Stimulated activated CD4-positive, alpha-beta T cell treated with anti-CD3 and anti-CD28 coated beads, Interleukin-15, amount 100 ng/mL, for 24 hours (primary cell): ENCODE measurements at places on chromosomes 4 and X.

- DNase-seq: no peak
Observed at GRCh38 chr4:125131891-125132680, 182.7 kb upstream of the FAT4 start.

DNA sequence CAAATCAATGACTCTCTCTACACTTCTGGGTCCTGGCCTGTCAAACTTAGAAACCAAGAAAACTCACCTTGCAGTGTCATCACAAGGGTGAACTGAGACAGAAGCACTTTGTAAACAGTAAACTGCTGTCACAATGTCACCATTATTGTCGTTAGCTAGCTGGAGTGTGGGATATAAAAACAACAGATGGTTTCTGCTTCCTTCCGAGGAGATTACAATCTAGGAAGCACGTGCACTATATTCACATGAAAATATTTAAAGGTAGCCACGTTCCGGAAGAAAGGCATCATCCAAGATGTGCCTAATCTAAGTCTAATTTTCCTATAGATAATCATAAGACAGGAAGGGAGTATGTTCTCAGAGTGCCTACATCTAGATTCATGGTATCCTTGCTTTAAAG, 64.7 kb upstream of the ACSL1 start:
- no peak for DNase-seq

- DNase-seq: no peak
Observed at GRCh38 chr4:138673053-138673452, 342.5 kb upstream of the NOCT start.

- DNase-seq: no peak
Observed at GRCh38 chrX:40245488-40246071, 147.8 kb upstream of the BCOR start.

- no peak for DNase-seq
Observed at GRCh38 chr4:100420571-100420970, 97.3 kb downstream of the EMCN start.

- no peak for DNase-seq
Observed at GRCh38 chr4:182604161-182604622, 313.0 kb downstream of the DCTD start.

DNA sequence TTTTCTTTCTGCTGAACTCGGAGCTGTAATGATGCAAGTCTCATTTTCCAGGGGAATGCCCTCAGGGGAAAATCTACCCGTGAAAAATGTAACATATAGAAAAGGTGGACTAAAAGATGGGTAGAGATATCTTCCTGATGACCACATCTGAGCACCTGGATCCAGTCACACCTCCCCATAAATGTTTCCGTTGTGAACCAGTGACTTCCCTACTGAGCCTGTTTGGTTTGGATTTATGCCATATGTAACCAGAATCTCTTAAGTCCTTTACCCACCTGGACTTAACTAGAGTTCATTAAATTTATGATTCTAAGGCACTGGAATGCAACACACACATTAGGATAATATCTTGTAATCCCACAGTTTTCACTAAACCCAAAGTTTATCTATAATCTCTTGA, 171.1 kb downstream of the ZNF330 start:
- no peak for DNase-seq

DNA sequence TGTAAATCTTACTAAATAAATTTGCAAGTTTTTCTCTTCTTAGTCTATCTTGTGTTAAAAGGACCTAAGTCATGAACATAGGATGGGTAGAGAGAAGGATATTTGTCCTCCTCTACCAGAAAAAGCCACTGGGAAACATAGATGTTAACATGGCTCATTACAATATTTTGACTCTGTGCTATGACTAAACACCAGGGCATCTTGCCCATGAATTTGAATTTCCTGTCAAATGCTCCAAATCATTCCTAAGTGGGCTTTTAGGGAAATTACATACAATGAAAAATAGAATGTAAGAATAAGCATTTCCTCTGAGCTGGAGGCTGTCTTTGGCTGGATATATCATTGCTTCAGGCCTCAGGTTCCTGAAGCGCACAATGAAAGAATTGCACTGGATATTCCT, 39.1 kb downstream of the ANOS1 start:
- no peak for DNase-seq

GRCh38 chr4:23855912-23856605, 33.8 kb downstream of the PPARGC1A start:
- no peak for DNase-seq

- no peak for DNase-seq
Observed at GRCh38 chrX:3129256-3129655, 88.0 kb downstream of the ARSF start.

DNA sequence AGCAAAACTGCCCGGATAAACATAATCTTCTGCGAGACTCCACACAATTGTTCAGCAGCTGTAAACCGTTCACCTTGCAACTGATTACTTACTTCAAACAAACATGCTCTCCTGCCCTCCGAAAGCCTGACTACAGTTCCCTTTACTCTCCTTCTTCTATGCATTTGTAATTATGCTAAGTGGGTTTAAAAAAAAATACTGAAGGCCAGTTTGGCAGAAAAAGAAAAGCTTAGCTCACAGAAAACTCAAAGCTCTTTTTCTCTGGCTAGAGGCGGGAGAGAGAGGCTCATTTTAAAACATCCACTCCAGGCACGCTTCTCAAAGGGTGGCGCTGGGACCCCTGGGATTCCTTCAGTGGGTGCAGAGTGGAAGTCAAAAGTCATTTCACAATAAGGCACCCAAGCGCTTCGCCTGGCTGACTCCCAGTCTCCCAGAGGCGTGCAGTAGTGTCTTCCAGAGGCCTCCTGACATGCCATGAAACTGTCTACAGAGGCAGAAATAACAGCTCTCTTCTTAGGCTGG, 1.9 kb downstream of the DHRSX start:
- DNase-seq: no peak

GRCh38 chr4:102103368-102103767, 241.9 kb downstream of the SLC39A8 start:
- no peak for DNase-seq

DNA sequence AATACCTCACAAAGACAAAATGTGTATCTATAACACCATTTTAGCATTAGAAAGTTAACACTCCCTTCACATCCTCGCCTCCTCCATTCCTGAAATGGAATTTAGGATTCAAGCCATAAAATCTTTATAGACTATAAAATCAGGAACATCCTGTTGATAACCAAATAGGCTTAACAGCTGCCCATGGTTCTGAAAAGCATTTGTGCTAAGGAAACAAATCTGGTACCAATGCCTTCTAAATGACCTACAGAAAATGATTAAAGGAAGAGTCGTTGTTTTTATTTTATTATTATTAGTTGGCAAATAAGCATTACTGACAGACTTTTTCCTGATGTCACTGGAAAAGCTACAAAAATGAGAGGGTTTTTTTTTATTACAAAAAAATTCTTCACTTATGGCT, 79.8 kb downstream of the PAPSS1 start:
- DNase-seq: no peak

DNA sequence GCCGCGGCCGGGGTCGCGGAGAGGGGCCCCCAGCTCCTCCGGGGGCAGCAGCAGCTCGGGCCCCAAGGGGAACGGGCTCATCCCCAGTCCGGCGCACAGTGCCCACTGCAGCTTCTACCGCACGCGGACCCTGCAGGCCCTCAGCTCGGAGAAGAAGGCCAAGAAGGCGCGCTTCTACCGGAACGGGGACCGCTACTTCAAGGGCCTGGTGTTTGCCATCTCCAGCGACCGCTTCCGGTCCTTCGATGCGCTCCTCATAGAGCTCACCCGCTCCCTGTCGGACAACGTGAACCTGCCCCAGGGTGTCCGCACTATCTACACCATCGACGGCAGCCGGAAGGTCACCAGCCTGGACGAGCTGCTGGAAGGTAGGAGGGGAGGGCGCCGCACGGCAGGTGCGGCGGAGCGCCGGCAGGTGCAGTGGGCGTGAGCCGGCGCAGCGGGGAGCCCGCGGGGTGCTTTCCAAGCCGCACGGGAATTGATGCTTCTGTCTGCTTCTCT, 886 bp downstream of the DCLK2 start:
- peak; percentile 35 for DNase-seq

- no peak for DNase-seq
Observed at GRCh38 chr4:52983563-52984303, 121.6 kb downstream of the RASL11B start.

DNA sequence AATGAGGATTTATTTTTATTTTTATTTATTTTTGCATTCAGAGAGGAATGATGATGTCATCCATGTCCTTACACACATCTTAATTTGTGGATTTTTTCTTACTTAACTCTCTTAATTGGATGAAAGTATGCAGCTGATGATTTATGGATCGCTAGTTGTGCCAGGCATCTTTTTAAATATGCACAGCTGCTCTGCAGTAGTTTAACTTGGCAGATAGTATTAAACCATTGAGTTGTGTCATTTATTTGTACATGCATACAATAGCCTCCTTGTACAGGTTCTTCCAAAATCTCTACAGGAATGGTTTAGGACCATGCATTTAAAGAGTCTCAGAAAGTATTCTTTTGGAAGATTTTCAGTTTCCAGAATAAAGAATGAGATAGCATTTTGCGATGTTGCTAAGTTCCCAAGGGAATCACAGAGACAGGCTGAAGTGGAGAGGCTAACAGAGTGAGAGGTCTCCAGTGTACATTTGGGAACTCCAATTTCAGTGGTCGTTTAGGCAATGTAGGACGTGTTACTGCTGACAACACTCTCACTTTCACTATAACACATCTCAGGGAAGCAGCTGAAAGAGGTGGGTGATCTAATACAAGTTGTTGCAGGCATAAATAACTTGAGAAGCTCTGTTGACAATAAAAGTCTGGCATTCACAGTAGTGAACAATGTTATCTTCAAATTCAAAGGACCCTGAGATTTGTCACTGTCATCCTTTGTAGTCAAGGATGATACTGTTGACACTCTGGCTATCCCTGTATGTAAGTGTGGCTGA, 49.9 kb upstream of the SCRG1 start:
- no peak for DNase-seq

DNA sequence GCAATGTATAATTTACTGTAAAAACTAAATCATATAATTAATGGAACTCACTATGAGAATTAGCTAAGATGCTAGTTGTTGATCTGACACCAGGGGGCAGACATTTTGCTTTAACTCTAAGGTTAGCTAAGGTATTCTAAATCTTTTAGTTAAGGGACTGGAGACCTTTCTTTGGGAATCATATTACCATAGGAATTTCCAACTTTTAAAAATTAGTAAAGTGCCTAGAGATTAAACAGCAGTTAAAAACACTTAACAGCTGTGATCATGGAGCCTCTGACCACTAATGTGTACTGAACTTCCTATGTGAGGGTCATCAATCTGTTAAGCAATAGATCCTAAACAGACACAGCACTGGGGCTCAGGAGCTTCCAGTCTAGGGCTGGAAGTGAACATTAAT, 226.6 kb downstream of the NSUN7 start:
- DNase-seq: peak; percentile 16

DNA sequence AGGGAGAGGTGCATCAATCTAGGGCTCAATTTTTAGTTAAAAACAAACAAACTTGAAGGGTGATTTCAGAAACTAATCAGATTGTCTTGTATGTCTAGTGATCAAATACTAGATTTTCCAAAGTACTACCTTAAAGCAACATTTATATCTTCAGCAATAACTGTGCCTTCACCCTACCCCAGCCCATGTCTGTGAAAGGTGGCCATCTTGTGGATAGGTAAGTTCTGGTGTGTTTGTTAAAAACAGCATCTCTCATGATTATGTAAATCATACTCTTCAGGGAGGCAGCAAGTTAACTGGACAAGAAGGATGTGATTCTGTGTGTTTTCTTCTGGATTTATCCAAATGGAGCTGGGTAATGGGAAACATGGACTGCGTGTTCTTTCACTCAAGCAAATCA, 81.4 kb upstream of the ACSL1 start:
- DNase-seq: no peak

- no peak for DNase-seq
Observed at GRCh38 chr4:37446016-37446415, 201.5 kb downstream of the NWD2 start.

GRCh38 chr4:188955066-188955465, 815.8 kb downstream of the TRIML1 start:
- no peak for DNase-seq

DNA sequence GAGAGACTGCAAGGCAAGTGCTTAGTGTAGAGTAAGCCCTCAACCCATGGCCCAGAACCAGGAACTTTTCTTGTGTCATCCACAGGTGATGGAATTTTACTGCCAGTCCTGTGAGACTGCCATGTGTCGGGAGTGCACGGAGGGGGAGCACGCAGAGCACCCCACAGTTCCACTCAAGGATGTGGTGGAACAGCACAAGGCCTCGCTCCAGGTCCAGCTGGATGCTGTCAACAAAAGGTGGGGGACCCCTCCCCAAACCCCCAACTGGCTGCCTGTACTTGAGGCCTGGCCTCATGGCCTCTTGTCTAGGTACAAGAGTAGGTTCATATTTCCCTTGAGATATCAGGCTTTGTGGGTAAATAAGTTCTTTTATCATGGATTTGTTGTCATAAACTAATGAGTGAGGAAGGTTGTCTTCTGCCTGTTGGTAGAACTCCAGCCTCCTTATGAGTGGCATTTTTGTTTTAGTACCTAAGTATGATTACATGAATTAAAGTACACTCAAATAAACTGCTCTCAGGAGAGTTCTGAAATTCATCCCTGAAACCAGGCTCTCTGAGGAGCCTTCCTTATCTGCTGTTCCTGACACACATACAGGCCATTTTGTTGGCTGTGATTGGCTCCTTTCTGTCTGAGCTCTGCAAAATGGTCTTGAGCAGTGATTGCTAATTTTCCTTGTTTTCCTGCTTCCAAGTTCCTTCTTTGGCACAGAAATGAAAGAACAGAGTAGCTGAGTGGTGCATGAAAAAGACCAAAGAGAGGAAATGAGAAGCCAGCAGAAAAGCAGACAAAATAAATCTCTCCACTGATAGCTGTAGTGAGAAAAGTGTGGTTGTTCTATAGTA, 51.4 kb upstream of the MND1 start:
- DNase-seq: no peak

GRCh38 chrX:19814240-19814639, 73.2 kb downstream of the SH3KBP1 start:
- DNase-seq: no peak

DNA sequence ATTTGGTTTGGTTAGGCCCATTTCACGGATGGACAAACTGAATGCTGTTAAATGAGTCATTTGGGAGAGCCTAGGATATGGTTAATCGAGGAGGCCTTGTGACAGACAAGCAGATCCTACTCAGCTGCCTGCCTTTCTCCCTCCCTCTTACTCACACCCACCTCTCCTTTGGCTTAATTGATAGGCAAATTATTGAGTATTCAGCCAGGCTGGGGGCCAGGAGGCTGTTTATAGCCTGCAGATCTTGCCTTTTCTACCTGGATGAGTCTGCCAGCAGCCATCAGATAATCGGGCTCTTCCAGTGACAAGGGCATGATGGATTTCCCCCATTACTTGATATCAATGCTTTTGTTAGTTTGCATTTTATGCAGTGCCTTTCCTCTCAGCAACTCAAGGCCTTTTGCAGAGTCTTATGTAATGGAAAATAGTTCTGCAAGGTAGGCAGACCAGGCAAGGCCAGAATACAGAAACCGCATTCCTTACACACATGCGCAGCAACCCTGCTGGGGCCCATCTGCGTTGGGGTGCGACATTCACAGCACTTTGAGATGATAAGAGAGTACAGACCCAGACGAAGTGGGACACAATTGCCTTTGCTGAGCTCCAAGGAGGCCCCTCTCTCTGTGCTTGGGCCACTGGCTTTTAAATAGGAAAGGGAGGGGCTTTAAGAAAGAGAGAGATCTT, 96.2 kb upstream of the ATP6AP2 start:
- no peak for DNase-seq
